ENCODE measurements at places on chromosomes 3 and 15.

GRCh38 chr15:56491110-56491722, 26.3 kb upstream of the MNS1 start:
- DNase-seq: peak; percentile 74

- DNase-seq: peak; percentile 47
Measured at GRCh38 chr3:29759411-29760225, 478.7 kb downstream of the RBMS3 start.

DNA sequence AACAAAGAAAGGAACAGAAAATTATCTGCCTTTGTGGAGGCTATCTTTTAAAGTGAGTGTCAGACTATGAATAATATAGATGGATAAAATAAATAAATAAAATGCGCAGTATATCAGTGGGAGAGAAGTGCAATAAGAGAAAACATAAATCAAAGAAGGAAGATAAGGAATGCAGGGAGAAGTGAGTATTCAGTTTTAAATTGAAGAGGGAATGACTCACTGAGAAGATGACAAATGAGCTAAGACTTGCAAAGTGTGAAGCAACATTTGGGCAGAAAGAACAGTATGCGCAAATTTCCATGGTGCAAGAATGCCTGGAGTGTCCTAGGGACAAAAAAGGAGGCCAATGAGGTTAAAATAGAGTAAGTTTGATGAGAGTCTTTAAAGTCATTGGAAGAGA, 1300.1 kb upstream of the ALCAM start:
- no peak for DNase-seq

- DNase-seq: no peak
Measured at GRCh38 chr3:31934866-31935265, 46.2 kb downstream of the OSBPL10 start.

DNA sequence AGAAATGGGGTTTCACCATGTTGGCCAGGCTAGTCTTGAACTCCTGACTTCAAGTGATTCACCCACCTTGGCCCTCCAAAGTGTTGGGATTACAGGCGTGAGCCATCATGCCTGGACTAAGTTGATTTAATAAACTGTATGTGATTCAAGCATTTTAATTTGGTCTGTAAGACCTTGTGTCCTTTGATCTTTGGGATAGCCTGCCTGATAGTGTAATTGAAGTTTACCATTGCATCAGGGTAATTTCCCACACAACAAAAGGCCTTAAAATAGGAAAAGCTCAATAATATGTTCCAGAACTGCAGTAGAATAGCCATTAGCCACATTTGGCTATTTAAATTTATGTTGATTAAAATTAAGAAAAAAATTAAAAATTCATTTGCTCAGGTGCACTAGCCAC, 25.2 kb upstream of the DENND6A start:
- no peak for DNase-seq

DNA sequence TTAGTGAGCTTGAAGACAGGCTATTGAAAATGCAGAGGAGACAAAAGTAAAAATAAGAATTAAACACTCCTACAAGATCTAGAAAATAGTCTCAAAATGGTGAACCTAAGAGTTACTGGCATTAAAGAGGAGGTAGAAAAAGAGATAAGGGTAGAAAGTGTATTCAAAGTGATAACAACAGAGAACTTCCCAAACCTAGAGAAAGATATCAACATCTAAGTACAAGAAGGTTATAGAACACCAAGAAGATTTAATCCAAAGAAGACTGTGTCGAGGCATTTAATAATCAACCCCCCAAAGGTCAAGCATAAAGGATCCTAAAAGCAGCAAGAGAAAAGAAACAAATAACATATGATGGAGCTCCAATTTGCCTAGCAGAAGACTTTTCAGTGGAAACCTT, 23.3 kb downstream of the PDCD10 start:
- DNase-seq: no peak

GRCh38 chr3:69004138-69004537, 9.3 kb downstream of the EOGT start:
- DNase-seq: no peak

DNA sequence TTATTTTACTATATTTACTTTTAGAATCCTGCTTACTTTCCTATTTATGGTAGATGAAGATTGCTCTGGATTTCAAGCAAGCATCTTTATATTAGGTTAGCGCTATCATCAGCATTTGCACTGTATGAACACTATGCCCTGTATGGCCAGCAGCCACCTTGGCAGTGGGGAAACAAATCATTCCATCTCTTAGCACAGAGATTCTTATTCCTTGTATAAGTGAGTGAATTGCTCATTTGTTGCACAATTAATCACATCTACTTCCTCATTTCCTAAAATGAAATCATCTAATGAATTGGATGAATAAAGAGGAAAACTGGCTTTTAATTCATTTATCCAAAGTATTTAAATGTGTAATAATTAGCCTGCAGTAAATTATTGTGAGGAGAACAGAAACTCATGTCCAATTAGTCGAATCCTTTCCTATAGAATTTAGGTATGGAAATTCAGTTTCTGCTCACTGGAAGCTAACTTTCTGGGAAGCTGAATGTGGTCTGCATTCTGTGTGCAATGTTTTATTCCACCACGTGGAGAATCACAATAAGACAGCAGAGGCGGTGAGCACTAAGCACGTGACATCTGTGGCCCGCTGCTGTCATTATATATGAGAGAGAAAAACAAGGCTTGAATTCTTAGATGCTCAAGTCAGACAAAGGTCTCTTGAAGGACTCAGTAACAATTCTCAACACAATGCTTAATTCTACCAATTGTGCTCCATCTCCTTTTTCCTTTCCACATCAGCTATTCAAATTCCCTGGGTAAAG, 93.4 kb downstream of the PEX5L start:
- DNase-seq: no peak

GRCh38 chr15:98025237-98025636, 64.7 kb downstream of the ARRDC4 start:
- DNase-seq: no peak

GRCh38 chr3:25289663-25290062, 138.4 kb upstream of the RARB start:
- DNase-seq: no peak

DNA sequence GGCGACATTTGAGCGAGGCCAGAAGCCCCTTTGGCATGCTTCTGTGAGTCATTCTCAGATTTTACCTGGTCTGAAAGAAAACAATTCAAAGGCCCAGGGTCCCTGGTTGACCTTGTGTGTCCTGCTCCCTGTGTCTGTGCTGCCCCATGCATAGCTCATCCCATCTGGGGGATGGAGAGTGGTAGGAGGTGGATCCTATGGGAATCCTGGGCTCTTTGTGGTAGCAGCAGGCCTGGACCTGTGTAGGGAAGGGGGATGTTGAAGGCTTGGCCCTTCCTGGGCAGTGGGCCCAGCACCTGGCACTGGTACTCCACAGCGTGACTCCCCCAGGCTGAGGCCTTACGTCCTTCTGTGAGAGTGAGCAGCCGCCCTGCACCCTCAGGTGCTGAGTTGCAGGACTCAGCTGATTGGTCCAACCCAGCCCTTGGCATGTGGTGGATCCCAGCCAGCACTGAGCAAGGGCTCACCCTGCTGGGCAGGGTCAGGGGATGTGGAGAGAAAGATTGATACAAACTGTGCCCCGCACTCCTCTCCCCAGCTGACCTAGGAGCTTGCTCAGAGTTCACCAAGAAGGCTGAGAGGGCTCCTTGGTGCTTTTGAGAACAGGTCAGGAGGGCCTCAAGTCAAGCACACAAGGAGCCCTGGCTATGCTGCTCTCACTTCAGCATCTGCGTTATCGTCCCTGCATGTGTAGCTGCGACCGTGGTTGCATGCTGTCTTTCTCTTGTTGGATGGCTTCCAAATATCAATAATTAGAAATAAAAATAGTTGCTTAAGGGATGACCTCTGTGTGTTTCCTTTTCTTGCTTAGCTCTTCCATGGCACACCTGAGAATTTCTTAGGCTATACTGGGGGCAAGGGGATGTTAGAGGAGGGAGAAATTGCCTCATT, 21.4 kb upstream of the JMJD7 start:
- DNase-seq: no peak

DNA sequence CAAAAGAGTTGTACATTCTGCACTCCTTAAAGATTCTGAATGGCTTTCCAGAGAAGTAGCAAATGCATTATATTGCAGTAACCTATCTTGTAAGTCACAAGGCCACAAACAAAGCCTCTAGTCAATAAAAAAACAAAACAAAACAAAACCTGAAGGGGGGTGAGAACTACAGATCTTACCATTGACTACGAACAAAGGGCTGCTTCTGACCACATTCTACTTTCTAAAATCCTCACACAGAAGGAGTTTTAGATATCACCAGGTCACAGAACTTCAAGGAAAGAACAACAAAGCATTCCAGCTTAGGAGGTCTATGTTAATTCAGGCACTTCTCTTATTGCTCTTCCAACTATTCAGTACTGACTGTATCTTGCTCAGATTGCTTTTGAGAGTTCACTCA, 343.0 kb downstream of the ZBTB20 start:
- DNase-seq: no peak

DNA sequence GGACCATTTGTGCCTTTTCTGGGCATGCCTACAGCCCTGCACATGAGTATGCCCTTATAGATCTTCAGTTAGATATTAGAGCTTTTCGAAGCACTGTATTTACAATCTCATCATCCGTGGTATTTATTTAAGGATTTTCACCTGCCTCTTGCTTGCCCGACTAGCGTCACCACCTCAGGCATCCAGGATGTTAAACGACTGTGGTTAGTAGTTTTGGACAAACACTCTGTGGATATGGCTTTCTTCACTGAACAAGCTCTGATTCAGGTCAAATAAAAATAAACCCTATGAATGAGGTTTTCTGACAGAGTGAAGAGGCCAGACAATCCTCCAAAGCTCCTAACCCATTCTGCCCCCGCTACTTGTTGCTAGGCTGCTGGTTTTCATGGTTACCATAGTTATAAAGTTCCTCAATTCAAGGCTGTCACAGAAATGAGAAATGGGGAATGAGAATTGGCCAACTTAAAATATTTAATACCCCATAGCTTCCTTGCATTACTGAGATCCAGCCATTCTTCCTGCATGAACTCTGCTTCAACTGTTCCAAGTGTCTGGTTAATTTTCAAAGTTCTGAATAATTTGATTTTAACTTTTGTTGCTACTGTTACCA, 440.1 kb downstream of the GABRG3 start:
- DNase-seq: no peak

GRCh38 chr3:142574665-142575064, 3.9 kb downstream of the ATR start:
- no peak for DNase-seq

DNA sequence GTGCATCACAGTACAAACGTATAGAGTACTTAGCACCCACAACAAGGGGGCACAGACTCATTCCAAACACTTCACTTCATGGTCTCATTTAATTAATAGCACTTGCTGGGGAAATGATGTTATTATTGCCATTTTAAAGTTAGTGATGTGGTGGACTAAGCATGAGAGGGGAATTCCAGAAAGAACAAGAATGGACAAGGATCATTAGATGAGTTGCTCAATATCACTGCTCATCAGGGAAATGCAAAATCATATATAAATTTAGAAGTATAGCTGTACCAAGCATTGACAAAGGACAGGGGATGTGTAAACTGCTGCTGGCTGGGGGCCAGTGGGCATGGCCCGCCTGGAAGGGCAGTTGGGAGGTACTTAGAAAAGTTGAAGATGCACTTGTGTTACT, 14.6 kb downstream of the PRR20G start:
- DNase-seq: no peak

DNA sequence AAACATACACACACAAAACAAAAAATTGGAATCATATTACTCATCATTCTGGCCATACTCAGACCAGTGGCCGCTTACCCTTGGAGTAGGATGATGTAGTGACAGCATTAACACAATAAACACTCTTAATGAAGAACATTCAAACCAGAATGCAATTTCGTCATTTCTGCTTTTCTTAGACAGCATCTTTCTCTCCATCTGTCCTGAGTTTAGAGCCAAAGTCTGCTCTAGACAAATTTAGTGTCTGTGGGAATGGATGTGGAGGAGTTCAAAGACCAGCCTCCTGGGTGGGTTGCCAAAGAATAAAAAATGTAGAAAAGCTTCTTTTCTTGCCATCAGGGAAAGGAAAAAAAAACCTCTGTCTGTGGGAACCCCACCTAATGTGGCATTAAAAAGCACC, 212.4 kb upstream of the POU1F1 start:
- DNase-seq: no peak

DNA sequence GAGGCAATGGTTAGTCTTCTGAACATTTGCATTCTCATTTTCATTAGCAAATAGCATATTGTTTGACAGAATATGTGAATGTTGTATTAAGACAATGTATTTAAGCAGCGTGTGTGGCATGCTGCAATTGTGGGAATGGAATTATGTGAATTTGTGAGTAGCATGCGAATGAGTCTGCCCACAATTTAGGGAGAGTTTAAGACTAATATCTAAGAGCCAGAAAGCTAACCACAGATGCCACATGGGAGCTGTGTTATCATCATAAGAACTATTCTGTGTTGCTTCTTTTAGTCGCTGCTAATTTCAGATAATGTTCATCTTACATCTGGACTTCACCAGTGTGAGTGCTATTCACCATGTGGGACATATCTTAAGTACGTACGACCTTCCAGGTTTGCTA, 494.5 kb downstream of the RBMS3 start:
- no peak for DNase-seq

DNA sequence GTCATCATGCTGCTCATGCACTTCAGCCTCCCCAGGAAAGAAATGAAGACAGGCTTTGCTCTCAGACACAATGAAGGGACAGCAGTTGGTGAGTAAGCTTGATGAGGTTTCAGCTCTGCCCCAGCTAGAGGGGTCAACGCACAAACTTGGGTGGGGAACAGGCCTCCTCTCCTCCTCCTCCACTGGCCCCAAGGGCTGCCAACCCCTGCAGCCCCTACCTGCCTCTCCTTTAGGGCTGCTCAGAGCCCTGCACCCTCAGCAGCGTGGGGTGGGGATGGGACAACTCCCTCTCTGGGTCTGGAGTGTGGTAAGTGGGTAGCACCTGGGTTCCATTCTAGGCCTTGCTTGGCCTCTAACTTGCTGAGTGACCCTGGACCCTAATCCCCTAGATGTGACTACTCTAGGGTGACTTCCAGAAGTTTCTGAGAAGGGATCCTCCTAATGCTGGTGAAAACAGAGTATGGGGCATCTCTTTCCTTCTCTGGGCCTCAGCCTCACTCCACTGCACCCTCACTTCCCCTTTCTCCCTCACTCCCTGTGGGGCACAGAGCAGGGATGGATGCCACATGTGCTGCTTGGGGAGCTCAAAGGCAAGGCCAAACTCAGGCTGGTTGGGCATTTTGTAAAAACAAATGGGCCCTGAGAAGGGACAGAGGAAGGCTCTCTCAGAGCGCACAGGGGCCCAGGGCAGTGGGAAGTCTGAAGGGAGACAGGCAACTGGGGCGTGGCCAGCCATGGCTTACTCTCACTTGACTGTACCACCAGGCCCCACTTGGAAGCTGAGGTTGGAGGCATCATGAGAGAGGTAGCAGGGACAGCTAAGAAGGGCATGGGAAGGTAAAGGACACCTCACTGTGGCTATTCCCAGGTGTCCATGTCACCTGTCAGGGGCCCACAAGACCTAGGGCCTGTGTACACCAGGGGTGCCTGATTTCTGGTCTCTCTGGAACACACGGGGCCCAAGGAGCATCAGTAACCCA, 64.0 kb downstream of the SYNM start:
- no peak for DNase-seq

GRCh38 chr3:175902226-175902625, 1043.1 kb downstream of the NAALADL2 start:
- no peak for DNase-seq
